ENCODE measurements at places on chromosomes 13 and 19.

- DNase-seq: no peak
Measured at GRCh38 chr13:29607465-29607864, 12.0 kb upstream of the SLC7A1 start.

DNA sequence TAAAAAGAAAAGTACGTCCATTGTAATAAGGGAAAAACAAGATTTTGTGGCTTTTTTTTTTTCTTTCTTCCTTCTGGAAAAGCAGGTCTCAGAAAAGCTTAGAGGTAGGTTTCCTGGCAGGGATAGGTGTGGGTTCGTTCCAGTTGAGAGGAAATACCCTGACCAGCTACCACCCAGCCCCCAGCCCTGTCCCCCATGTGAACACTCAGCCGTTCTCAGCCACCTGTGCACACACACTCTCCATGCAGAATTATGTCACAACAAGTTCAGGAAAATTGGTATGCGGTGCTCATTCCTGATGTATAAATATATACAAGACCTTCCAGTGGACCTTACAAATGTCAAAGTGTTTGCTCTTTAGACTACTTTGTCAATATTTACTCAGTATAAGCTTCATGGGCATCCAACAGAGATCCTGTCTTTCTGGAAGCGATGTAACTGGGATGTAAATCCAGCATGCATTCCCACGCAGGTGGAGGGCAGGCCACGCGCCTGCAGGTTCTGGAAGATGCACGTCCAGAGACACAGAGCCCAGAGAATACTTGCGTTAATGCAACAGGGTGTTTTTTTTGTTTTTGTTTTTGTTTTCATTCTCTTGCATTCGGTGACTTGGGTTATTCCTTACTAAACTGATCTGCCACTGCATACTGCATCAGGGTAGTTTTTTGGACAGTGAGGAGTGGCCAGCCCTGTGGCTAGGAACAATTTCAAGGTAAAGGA, 68.8 kb downstream of the TSHZ3 start:
- DNase-seq: no peak

GRCh38 chr13:102696465-102696864, 1.6 kb upstream of the METTL21C start:
- DNase-seq: no peak

DNA sequence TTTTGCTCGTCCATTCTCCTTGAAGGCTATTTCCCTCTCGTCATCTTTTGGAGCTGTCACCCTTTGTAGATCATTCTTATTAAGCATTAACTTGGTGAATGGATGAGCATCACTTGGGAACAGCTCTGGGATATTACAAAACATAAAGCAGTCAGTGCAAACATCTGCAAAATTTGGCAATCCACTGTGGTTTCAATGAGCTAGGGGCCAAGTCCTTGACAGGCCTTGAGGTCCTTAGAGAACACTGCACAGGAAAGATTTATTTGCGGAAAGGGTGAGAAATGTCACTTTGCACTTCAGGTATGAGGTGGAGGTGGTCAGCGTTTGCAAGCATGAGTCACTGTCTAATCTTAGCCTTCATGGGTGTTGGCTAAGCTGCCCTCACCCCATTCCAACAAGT, 239.7 kb upstream of the MAB21L1 start:
- no peak for DNase-seq

- peak; percentile 63 for DNase-seq
Measured at GRCh38 chr19:35779033-35779432, 3.7 kb downstream of the ARHGAP33 start.

DNA sequence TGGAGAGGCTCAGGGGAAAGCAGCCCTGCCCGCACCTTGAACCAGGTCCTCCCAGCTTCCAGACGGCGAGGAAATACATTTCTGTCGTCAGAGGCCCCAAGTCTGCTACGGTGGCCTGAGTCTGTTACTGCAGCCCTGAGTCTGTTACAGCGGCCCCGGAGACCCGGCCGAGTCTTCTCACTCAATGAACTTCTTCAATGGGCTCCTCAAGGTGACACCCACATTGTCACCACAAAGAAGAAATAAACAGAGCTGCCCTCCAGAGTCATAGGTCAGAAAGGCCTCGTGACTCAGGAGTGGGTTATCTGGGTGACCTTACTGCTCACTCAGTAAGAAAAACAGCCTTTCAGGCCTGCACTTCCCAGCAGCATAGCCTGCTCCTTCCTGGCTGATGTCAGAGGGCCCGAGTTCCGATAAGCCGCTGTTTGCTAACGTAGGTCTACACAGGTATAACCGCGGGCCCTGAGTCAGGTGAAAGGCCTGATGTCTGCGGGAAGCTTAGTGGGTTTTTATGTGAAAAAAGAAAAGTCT, 66.9 kb upstream of the TM9SF2 start:
- no peak for DNase-seq

DNA sequence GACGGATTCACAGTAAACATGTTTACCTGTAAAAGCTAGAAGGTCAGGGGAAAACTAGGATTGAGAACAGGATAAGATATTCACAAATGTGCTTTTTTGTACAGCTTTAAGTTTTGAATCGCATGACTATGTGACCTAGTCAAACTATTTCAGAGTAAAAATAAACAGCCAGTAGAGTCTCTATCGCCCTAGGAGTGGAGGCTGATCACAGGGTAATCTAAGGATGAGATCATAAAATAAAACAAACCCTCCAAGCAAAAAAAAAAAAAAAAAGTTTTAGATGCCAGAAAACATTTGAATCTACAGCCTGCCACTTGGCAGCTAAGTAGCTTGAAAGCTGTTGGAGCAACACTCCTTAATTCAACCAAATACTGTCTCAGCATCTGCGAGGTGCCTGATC, 26.8 kb downstream of the ZNF350 start:
- DNase-seq: no peak

GRCh38 chr19:41917676-41918075, 10.6 kb downstream of the ERFL start:
- DNase-seq: no peak

DNA sequence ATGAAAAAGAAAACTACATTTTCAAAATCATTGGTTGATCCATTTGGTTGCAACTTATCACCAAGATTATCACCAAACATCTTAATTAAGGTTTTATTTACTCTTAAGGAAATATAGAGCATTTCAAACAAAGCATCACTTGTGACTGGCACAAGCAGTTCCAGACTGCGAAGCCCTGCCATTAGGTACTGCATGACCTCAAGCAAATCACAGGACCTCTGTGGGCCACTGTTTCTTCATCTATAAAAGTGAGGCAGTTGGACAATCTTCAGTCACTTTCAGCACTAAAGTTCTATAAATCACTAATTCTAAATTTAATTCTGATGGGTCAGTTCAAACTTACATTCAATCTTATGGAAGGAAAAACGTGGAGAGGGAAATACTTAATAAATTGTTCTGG, 2.0 kb downstream of the ELF1 start:
- no peak for DNase-seq

GRCh38 chr13:110001670-110002275, 215.4 kb upstream of the IRS2 start:
- no peak for DNase-seq

DNA sequence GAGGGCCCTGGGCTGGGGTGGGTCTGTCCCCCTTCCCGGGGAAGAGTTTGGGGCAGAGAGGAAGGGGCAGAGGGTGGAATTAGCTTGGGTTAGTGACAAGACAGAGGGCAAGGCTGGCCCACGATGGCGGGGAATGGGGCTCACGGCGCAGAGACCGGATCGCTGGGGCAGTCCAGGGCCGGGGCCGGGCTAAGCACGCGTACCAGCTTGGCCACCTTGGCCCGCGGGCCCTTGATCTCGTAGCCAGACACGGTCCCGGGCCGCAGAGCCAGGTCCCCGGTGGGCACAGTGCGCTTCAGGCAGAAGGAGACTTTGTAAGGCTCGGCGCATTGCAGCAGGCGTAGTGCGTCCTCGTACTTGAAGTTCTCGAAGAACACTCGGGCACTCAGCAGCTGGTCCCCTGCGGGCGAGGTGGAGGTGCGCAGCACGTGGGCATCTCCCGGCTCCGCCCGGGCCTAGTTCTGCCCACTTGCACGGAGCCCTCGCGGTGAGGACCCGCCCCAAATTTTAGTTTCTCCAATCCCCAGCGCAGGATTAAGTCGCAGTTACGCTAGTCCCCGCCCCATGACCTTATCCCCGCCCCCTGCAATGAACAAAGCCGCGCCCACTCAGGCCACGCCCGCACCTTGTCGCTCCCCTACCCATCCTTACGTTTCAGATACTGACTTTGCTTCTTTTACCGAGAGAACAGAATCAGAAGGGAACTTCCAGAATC, 8.6 kb upstream of the HIPK4 start:
- DNase-seq: peak; percentile 34

DNA sequence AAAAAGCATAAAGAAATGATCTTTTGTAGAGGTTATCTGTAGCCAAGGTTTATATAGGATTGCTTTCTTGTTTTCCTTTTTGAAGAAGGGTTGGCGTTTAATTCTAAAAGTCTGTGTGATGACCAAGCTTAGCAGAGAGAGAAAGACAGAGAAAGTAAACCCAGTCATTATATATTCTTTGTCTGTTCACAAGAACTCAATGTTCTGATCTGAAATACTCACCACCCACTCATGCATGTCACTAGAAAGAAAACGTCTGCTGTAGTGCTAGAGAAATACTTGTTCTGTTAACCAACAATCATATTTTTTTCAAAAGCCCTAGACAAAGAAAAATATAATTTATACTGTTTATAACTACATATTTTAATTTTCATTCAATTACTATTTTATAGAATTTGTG, 173.7 kb upstream of the SLITRK5 start:
- peak; percentile 42 for DNase-seq

DNA sequence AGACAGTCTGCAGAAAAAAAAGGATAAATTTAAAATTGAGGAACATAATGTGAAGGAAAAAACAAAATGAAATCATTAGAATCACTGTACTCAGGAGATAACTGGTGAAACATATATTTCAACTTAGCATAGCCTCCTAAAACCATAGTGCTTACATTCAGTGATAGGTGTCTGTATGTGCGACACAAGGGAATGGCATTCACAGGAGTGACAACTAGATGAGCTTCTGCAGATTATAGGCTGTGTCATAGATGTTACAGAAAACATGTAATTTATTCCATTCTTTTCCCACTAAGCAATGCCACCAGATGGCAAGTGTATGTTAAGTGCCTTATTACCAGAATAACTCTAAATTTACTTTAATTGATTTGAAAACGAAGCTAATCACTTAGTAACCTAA, 960.0 kb upstream of the PCDH20 start:
- no peak for DNase-seq

- DNase-seq: no peak
Measured at GRCh38 chr13:58566176-58566575, 934.6 kb downstream of the PCDH17 start.

- no peak for DNase-seq
Measured at GRCh38 chr13:110706570-110707372, 855 bp upstream of the CARS2 start.

GRCh38 chr13:112455476-112456059, 79.4 kb downstream of the SPACA7 start:
- DNase-seq: no peak

DNA sequence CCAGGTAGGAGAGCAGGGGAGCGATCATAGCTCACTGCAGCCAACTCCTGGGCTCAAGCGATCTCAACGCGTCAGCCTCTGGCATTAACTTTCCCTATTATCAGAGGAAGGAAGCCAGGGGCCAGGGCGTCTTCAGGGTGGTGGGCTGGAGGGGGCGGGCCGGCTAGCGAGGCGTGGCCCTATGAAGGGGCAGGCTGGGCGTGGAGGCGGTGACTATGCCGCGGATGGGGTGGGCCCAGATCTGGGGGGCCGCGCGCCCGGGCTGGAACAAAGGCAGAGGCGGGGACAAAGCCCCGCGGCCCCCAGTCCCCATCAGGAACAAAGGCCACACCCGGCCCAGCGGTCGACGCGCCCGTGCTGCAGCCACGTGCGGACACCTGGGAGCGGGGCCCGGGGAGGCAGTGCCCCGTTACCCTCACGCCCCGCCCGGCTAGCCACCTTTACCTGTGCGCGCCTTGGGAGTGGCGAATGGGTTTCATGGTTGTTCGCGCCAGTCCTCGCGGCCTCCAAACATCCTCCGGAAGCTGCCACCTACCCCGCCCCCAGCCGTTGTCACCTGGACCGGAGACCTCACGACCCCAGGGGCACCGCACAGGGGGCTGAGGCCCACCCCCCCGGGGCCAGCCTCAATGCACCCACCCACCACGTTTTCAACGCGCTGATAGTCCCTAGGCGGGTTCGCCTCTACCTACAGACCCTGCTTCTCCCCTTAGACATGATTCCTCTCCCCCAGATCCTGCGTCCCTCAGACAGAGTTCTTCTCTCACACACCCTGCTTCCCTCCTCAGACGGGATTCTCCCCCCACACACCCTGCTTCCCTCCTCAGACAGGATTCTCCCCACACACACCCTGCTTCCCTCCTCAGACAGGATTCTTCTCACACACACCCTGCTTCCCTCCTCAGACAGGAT, 5.4 kb upstream of the TRIM28 start:
- DNase-seq: no peak

GRCh38 chr19:5494773-5495172, 39.6 kb downstream of the ZNRF4 start:
- peak; percentile 20 for DNase-seq

DNA sequence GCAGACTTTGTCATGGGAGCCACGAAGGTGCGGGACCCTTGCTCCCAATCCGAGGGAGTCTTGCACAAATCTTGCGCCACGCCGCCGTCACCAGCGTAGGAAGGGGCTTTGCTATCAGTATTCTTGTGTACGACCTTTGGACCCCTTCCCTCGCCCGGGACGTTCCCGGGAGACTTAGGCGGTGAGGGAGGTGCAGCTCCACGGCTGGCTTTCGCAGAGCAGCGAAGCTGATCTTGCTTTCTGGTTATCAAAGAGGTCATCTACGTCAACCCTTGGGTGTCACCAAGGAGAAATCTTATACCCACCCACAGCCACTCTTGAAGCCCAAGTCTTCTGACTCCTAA, 583 bp downstream of the TECR start:
- no peak for DNase-seq

- no peak for DNase-seq
Measured at GRCh38 chr19:29372461-29372860, 153.3 kb upstream of the VSTM2B start.

DNA sequence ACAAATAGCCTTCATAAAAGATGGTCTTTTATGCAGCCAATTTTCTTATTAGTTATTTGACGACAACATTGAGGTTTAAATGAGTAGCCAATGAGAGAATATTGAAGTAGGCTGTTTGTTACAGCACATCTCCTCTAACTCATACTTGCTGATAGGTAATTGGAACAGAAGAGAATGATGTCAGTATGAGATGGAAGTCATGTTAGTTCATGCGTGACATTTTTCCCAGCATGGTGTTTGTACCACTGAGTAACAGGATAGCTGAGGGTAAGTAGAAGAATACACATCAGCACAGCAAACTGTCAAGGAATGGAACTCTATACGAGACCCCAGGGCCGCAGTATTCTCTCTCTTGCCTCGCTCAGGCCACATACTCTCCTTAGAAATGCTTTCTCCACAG, 37.2 kb downstream of the COL4A2 start:
- no peak for DNase-seq

- no peak for DNase-seq
Measured at GRCh38 chr19:4969292-4969771, 419 bp downstream of the KDM4B start.
